Muscle of arm (tissue), 14 donors: ENCODE measurements at places on chromosomes 1 and 21.

DNA sequence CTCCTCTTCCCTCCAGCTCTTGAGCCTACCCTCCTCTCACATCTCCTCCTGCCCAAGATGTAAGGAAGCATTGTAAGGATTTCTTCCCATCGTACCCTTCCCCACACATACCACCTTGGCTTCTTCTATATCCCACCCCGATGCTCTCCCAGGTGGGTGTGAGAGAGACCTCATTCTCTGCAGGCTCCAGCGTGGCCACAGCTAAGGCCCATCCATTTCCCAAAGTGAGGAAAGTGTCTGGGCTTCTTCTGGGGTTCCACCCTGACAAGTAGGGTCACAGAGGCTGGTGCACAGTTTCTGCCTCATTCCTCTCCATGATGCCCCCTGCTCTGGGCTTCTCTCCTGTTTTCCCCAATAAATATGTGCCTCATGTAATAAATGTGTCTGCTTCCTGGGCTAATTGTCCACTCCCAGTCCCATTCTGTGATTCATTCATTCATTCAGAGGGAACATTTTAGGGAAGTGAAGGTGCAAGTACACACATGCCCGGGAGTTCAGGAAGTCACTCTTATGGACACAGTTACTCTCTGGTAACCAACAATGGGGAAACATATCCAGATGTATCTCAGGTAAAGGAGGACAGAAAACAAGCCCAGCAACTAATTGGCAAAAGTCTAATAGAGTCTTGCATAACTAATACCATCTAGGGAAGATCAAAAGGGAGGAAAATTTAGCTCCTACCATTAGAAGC, 1.9 kb downstream of the SPRR4 start:
- DNase-seq: no peak

DNA sequence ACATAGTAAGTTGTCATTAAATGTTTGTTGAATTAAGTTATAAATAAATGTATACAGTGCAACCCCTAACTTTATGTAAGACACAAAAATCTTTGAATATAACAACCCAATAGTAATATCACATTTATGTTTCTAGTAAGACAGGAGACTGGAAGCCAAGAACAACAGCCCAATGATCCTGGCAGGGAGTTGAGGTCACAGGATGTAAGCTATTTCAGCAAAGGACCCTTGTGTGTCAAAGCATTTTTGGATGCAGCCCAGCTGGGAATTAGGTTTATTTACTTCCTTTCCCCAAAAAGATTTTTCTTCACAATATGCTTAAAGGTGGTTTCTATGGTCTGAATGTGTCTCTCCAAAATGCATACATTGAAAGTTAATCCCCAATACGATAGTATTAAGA, 34.0 kb upstream of the ABCA4 start:
- DNase-seq: no peak

GRCh38 chr1:113353580-113353979, 36.7 kb upstream of the MAGI3 start:
- DNase-seq: no peak

- no peak for DNase-seq
These were observed 30.9 kb downstream of the PRDM2 start for GRCh38 chr1:13730751-13731482.

GRCh38 chr1:109739738-109740614, 862 bp downstream of the GSTM3 start:
- DNase-seq: peak; percentile 82

DNA sequence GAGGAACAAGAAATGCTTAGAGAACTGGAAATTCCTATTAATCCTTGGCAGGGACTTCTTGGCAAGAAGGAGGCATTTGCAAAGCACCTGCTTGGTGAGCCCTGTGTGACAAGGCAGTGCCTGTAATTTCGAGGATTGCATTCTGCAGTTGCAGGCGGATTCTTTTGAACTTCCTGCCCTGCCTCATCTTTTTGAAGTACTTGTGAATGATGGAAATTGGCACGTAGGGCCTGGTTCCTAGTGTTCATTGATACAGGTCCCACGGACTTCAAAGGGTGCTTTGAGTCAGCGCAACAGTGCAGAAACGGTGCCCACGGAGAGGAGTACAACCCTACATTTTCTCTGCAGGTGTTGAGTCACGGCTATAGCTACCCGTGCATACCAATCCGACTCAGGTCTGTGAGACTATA, 6.4 kb downstream of the HUNK start:
- no peak for DNase-seq
